ENCODE measurements at places on chromosomes 2 and 18.

DNA sequence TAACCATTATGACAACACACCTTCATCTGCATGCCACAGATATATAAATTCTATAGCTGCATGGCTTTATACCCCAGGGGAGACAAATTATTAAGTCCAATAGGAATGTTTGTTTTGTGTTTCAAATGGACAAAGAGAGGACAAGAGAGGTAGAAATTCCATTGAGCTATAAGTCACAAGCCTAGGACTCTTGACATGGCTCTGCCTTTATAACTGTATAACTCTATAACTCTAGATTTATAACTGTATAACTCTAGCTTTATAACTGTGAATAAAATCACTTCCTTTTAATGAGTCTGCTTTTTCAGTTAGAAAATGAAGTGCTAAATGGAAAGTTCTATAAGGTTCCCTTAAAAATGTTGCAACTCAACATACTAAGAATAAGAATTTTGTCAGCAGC lies 106.4 kb downstream of the SCN9A start:
- H3K36me3 ChIP-seq: no peaks in the 10 kb centered on the region
- DNase-seq: no peak
- peaks cover 23% of the 10 kb centered on the region for H3K27me3 ChIP-seq
- H3K27ac ChIP-seq: no peak overlapping the region

GRCh38 chr18:63016270-63016669 lies 300.9 kb downstream of the PHLPP1 start:
- no peak overlapping the region for H3K27ac ChIP-seq
- H3K36me3 ChIP-seq: no peaks in the 10 kb centered on the region
- no peak overlapping the region for H3K4me3 ChIP-seq
- H3K27me3 ChIP-seq: no peaks in the 10 kb centered on the region

DNA sequence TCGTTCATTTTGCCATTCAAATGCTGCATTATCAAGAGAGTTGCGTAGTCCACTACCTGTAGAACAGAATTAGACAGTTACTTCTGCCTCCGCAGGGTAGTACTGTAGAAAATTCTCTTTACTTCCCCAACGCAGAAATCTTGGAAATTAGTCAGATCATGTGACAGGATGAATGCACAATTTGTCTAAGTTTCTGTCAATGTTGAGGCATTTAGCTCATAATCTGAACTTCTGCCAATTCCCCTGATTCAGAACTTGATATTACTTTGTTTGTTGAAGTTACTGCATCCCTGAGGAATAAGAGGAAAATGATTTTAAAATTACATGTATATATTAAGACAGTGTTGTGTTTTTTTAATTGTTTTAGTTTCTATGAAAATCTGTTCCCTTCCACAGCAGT lies 83.4 kb downstream of the TTC27 start:
- no peak for DNase-seq
- H3K36me3 ChIP-seq: no peaks in the 10 kb centered on the region
- no peaks in the 10 kb centered on the region for H3K4me1 ChIP-seq
- H3K27ac ChIP-seq: no peak overlapping the region
- H3K27me3 ChIP-seq: no peaks in the 10 kb centered on the region

DNA sequence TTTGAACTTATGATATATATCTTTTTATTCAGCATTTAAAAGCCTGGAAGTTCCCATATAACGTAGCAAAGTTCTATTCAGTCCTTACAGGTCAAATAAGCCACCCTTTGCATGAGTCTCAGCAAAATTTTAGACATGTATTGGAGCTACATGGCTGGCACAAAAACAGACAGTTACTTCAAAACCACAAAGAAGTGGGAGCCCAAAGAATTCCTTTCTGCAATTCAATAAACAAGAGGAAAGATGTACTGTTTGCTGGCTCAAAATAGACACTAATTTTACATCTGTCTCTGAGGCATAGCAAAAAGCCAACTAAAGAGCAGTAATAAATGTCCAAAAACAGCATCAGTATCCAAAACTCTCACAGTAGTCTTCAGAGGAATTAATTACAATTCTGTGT lies 87.0 kb downstream of the ZEB2 start:
- no peak overlapping the region for H3K4me3 ChIP-seq
- no peaks in the 10 kb centered on the region for H3K4me1 ChIP-seq
- no peaks in the 10 kb centered on the region for H3K36me3 ChIP-seq
- no peak overlapping the region for H3K27ac ChIP-seq
- DNase-seq: no peak
- H3K27me3 ChIP-seq: no peaks in the 10 kb centered on the region

DNA sequence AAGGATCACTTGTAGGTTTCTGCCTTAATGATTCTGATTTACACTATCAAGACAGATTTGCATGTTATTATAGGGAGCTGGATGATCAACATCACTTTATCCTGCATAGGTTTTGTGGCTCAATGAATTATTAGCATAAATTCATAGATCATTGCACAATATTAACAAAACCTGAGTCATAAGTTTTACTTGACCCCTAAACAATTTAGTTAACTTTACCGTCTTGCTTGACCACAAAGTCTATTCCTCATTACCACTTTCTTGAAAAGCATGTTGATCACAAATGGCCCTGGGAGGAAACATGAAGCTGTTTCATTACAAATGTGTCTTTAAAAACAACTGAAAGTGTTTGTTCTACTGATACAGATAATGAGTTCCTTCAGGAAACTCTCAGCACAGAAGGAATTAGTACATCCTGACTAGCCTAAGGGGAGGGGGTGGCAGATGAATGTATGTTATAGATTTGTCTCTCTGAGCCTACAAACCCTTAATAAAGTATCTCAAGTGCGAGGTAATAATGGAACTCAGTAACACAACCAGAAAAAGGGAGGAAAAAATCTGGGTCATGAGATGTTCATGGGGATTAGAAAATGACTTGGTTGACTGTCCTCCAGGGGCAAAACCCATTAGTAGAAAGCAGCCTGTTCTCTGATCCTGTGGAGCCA lies 303.4 kb downstream of the PIK3C3 start:
- no peaks in the 10 kb centered on the region for H3K4me1 ChIP-seq
- no peaks in the 10 kb centered on the region for H3K36me3 ChIP-seq
- no peak overlapping the region for H3K4me3 ChIP-seq
- no peak overlapping the region for H3K27ac ChIP-seq
- no peaks in the 10 kb centered on the region for H3K27me3 ChIP-seq

DNA sequence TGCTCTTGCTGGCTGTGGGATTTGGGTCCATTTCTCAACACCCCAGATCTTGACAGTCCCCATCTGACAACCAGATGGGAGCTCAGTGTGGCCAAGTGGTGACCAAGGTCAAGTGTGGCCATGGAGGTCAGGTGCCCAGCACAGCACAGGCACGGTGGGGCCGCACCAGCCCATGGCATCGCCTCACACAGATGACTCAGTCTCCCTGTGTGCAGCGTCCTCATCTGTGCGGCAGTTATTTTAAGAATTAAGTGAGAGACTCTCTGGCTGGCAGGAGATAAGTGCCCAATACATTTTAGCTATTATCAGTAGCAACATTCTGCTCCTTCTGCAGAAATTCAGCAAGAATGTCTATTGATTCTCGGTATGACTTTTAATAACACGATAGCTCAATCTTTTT lies 167.2 kb downstream of the DDX1 start:
- H3K27ac ChIP-seq: no peak overlapping the region
- DNase-seq: no peak
- H3K36me3 ChIP-seq: no peaks in the 10 kb centered on the region

- no peak for DNase-seq
- H3K27me3 ChIP-seq: no peaks in the 10 kb centered on the region
- no peak overlapping the region for H3K27ac ChIP-seq
- no peak overlapping the region for H3K4me3 ChIP-seq
- no peaks in the 10 kb centered on the region for H3K4me1 ChIP-seq
Observed at GRCh38 chr2:174063492-174064092, 98.4 kb upstream of the SP3 start.
